ENCODE measurements at places on chromosomes 1 and 21. TPM values are rescaled to one million over a fixed set of nuclear protein-coding genes. Genes with fewer than 3 reads are reported as not detected.

- no peak for DNase-seq
These were observed 106.7 kb downstream of the CAMTA1 start for GRCh38 chr1:6891781-6892579.

DNA sequence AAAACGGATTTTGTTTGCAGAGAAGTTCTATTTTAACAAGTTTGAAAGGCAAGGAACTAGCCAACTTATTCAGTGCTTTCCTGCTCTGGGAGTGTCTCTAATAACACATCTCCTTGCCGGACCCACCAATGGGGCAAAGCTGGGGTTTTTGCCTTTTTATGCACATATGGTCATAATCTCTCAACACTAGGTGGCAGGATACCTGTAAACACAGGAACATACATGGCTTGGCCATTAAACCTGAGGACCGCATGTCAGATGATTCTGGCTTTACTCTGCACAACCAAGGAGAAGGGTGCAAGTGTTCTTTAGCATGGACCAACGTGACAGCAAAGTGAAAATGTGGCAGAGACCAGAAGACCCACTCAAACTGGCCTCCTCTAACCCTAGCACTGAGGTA is 4.9 kb downstream of the TMEM9 start:
- peak; percentile 29 for DNase-seq

DNA sequence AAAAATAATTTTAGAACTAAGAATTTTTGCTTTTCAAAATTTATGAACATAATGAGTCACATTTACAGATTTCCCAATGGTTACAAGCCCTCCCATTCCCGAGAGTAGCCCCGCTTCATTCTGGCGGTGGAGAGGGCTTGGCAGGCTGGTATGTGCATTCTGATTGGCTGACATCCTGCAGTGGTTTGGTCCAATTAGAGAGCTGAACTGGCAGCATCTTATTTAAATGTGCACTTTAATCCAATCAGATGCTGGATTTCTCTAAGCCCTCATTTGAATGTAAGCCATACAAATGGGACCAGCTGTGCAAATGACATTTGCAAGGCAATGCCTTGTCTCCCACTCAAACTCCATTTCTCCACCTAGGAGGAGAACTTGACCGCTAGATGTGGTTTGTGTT is 18.0 kb upstream of the TRIM17 start:
- DNase-seq, result no peak

DNA sequence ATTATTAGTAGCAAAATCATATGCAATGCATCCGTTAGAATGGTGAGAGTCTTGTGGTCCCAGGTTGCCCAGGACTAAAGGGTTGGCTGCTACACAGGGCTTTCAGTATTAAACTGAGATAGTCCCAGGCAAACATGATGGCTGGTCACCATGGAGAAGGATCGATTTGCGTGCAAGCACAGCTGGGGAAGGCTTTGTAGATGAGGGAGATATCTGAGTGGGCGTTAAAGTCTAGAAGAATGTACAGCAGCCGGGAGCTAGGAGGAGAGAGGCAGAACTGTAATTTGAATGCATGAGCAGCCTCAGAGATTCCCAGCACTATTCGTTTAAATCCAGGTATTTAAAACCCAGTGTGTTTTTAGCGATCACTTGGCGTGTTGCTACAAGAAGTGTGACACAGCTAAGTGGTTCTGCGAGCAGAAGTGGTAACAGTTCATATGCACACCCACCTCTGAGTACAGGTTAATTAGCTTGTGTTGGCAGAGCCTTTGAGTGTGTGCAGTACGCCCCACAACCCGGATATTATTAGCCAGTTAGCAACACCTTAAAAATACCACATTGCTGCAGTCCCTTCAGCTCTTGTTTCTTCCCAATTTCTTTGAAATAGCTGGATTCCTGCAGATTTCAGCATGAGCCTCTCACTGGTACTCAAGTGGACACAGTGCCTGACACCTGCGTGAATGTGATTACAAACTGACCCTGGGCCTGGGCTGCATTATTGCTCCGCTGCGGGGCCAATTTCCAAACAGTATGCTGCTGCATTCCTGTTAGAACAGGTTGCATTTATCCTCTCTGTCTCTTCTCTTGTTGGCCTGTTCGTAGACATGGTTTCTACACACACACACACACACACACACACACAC is 67.2 kb upstream of the SCAF4 start:
- no peak for DNase-seq

DNA sequence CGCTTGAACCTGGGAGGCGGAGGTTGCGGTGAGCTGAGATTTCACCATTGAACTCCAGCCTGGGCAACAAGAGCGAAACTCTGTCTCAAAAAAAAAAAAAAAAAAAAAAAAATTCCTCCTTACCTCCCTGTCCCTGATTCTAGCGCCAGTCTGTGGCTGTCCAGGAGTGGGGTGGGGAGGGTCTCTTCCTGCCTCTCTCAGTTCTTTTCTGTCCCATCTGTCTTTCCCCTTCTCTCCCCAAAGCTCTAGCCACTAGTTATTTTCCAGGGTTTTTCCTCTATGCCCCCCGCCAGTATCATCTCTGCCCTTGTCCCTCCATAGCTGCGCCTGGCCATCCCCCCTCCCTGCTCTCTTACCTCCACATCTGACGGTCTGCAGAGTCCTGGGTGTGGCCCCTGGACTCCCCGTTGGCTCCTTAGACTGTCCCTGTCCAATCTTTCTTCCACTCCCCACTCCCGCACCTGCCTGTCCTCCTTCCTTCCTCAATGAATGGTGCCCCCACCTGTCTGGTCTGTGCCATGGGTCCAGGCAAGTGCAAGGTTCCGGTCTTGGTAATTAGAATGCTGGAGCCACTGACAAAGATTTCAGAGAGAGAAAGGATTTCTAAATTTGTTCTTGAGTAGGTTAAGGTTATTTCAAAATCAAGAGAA is 1.6 kb upstream of the TMEM63A start:
- DNase-seq, result no peak

DNA sequence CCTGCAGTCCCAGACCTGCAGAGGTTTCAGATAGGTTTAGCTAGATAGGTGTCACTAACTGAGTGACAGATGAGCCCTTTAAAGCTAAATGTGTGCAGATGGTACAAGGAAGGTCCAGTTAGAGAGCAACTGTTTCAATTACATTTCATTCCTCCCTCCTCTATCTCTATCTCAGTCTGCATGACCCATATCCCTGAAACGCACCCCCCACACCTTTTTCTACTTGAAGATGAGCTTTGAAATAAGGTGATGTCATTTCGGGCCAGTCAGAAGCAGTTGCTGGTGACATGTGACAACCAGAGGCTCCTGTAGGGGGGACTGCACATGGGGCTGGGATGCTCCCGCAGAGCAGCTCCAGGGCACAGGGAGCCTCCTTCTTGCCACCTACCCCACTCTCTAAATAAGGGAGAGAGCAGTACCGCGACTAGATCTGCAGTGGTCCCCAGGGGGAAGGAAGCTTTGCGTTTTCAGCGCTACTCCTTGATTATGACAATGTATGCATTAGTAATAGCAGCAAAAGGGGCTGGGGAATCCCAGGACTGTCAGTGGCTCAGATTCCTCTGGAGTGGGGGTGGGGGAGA is 4.3 kb downstream of the ATP8B2 start:
- DNase-seq, result no peak

FHAD1 gene
- 6.8 TPM for total RNA-seq

ZBTB7B gene
- 6.9 TPM for total RNA-seq

ATAD3C gene
- not detected for total RNA-seq

BNIPL gene
- not detected for total RNA-seq

Measured in RPMI7951 (cell line).